T-helper 2 cell (primary cell): ENCODE measurements at places on chromosomes 6 and 20.
A peak's percentile ranks its signal among the peaks of the same experiment; 100 is the strongest.

DNA sequence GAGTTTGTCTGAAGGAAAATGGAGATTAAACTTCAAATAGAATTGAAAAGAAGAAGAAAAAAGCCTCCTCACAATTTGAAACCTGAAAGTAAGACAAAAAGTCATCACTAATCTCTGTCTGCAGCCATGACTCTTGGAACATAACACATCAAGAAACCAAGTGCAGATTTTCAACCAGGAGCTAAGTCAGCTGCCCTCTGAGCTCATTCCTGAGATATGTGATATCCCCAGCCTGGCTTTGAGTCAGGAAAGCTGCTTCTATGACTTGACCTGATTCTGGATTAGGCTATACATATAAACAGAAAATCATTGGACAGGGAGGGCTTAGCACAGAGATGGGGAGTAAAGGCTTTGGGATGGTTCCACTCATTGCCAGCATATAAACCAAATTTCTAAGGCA, 891.4 kb downstream of the TFAP2A start:
- DNase-seq = no peak

DNA sequence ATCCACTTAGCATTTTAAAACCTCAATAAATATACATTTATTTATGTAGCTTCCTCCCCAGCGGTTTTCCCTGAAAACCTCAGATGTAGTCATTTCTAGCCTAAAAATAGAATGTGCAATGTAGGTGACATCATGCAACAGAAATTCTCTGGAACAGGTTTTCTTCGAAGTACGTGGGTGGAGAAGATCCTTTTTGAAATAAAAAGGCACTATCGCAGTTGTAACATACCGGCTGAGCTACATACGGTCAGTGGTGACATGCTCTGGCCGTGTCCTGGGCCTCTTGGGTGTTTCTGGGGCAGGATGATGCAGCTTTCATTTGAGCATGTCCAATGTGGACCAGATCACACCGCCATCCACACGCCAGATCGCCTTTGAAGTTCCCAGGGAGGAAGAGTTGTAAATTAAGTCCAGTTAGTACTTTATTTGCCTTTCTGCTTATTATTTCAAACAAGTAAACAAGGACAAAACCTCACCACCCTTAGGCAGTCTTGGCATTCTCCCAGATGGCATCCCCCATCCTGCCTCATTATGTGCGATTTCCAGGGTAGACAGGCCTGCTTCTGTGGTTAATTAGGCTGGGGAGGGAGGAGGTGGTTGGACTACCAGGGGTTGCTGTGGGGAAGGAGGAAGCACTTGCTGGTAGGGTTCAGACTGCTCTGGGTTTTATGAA, 109.5 kb upstream of the CLDN20 start:
- DNase-seq = peak; percentile 85

DNA sequence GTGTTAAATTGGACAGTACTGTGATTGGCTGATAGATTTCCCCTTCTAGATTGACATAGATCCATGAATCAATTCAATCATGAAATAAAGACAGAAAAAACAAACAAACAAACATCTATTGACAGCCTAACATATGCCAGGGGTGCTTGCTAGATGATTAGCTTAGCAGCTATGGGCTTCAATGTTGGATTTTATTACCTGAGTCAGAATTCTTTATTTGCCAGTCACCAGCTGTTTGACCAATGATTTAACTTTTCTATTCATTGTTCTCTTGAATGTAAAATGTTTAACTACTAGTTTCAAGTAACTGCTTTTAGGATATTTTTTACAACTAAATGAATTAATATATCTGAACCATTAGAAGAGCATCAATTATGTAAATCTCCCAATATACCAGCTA, 901.3 kb upstream of the CITED2 start:
- DNase-seq = no peak

GRCh38 chr6:121597654-121598053, 162.2 kb downstream of the GJA1 start:
- no peak for DNase-seq

DNA sequence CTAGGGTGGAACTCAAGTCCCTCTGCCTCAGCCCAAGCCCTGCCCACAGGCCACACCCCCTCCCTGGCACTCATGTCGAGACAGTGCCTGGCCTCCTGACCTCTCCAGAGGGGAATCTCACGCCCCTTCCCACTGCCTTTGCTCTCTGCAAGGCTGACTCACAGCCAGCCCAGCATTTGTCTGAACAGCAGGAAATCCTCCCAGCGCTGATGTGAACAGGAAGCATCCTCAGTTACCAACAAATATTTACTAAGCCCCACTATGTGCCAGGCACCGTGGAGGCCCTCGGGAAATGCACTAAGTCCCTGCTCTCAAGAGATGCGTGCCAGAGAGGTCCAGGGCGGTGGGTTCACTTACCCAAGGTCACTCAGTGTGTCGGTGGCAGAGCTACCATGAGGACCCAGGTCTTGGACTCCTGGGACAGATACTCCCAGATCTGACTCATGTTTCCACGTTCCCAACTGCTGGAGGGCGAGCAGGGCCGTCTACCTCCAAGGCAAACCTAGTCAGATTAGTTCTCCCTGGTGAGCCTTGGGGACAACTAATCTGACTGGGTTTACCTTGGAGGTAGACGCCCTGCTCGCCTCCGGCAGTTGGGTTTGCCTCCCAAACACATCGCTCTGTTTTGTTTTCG, 7.8 kb downstream of the ADA start:
- peak; percentile 35 for DNase-seq

DNA sequence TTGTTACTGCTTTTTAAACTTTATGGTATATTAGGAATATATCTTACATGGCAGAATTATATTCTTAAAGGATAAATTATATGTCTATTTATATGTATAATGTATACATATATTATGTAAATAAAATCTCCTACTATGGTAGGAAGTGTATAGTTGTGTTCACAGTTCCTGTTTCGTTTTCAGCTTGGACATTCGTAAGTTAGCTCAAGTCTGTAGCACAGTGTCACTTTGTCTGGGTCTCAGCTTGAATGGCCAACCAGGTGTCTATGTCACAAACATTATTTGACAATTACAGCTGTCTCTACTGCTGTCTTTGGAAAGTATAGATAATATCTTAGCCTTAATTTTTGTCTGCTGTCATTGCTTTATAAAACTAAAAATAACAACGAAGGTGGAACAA, 303.9 kb downstream of the CDKAL1 start:
- DNase-seq = no peak

DNA sequence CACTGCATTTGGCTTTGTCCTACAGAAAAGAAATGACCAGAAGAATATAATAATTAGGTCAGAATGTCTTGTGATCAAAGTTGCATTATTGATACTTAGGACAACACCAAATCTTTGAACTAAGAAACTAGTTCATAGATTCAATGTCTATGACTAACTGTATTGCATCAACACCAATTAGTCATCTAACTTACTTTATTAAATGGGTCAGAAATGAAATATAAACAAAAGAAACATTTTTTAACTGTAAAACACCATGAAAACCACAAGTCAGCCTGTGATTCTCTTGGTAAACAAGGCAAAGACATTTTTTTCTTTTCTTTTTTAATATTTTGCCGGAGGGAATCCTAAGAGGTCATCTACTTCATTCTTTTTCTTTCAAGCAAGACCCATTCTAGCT, 114.1 kb upstream of the HDDC2 start:
- DNase-seq = no peak

DNA sequence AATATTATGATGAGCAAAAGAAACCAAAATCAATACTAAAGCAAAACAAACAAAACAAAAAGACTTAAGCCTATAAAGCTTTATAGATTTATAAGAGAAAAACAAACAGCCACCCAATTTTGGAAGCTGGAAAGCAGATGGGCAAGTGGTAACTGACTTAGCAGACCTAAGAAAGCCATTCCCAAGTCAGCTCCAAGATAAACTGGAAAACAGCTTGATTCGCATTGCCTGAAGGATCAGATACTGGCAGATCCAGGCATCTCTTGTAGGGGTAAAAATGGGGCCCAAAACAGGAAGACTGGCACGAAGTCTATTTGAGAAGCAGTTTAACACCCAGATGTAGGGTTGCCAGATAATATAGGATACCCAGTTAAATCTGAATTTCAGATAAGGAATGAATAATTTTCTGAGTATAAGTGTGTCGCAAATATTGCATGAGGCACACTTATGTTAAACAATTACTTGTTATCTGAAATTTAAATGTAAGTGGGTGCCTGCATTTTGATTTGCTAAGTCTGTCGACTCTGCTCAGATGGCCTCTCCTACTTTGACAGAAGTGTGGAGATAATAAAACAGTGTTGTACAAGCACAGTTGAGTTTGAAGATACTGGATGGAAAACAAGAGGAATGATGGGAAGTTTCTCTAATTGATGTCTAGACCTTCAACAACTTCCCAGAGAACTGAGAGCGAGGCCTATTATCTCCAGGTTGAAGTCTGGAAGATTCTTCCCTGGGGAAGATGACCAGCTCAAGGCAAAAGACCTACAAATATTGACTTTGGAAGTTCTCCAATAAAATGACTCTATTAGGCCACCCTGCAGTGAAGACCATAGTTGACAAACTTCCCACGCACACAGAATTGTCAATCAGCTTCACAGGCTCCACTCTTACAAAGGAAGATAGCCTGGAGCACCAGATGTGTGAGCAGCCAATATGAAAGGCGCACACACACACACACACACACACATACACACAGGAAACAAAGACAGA, 113.4 kb downstream of the FAM50B start:
- DNase-seq = no peak

GRCh38 chr6:84539122-84539856, 225.1 kb downstream of the TBX18 start:
- DNase-seq = no peak

DNA sequence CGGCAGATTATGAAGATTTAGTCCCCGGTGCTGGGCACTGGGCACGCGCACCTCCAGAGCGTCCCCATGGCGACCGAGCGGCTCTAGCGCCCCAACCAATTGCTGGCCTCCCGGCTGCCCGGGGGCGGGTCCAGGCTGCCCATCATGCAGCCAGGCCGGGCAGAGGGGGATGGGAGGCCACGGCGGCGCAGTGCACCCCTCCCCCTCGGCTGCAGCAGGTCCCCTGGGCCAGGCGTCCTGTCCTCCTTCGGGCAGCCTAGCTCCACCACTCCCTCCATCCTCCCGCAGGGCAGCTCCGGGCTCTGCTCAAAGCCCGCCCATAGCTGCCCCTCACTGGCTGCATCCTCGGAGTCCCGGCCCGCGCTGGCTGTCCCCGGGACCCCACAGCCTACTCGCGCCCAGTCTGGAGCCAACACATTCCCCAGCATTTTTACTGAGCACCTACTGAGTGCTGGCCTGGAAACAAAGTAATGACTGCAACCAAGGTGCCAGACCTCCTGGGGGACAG, 99.4 kb downstream of the ASXL1 start:
- DNase-seq = no peak

DNA sequence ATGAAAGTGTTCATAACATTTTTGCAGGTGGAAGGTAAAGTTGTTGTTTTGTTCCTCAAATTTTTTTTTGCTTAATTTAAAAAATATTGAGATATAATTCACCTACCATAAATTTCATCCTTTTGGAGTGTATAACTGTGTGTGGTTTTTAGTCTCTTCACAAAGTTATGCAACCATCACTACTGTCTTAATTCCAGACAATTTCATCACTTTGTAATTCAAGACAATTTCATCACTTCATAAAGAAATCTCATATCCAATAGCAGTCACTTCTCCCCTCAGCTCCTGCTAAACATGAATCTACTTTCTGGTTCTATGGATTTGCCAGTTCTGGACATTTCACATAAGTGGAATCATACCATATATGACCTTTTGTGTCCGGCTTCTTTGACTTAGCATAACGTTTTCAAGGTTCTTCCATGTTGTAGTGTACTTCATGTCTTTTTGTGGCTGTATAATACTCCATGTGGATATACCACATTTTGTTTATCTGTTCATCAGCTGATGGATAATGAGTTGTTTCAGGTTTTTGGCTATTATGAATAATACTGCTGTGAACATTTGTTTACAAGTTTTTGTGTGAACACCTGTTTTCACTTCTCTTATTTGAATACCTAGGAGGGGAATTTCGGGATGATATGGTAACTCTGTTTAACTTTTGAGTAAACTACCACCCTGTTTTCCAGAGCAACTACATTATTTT, 18.8 kb downstream of the ZFAND3 start:
- no peak for DNase-seq

- DNase-seq = no peak
Observed at GRCh38 chr20:40575851-40576250, 113.2 kb downstream of the MAFB start.

DNA sequence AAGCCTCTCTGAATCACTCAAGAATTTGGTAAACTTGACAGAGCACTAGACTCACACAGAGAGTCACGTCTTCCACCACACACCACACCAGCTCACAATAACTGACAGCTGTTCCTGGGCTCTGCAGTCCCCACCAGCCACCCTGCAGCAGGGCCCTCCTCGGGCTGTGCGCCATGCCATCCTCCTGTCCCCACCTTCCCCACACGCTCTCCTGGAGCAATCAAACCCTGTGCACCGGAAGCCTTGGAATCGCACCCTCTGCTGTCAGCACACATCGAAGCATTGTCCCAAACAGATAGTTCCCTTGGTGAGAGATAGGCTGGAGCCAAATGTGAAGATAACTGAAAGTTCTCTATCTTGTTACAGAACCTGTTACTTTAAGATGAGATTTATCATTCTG, 191.0 kb downstream of the TBXT start:
- DNase-seq = no peak

GRCh38 chr6:147166992-147167391, 37.2 kb upstream of the STXBP5 start:
- DNase-seq = no peak

DNA sequence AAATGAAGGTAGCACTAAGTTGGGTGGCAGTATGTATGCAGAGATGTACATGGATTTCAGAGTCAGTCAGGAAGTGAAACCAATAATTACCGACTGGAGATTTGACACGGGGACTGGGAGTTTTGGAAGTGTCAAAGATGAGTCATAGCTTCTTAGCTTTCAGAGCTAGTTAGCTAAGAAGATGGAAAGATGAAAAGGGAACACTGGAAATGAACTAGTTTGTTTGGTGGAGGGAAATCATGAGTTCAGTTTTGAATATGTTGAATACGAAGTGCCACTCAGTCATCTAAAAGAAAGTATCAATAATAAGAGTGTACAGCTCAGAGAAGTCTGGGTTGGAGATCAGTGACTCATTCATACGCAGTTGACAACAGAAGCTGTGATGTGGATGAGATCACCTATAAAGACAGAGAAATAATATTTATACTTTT, 7.5 kb downstream of the ESF1 start:
- DNase-seq = no peak

DNA sequence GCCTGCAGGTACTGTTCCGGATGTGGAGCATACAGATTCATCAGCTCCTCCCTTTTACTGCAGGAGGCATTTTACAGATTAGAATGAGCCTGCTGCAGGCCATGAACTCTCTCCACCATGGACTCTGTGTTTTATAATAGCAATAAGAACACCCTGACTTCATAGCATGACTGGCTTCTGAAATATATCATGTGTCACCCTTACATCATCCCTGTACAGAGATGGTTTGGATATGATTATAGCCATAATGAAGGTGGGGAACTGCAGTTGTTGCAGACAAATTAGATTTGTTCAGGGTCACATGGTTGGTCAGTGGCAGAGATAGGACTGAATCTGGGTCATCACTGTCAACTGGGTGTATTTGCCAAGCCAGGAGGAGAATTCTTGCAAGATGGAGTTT, 100.7 kb downstream of the FOXO3 start:
- DNase-seq = no peak
